G401 (cell line): ENCODE measurements at places on chromosomes 12 and 14.
A peak's percentile ranks its signal among the peaks of the same experiment; 100 is the strongest.

DNA sequence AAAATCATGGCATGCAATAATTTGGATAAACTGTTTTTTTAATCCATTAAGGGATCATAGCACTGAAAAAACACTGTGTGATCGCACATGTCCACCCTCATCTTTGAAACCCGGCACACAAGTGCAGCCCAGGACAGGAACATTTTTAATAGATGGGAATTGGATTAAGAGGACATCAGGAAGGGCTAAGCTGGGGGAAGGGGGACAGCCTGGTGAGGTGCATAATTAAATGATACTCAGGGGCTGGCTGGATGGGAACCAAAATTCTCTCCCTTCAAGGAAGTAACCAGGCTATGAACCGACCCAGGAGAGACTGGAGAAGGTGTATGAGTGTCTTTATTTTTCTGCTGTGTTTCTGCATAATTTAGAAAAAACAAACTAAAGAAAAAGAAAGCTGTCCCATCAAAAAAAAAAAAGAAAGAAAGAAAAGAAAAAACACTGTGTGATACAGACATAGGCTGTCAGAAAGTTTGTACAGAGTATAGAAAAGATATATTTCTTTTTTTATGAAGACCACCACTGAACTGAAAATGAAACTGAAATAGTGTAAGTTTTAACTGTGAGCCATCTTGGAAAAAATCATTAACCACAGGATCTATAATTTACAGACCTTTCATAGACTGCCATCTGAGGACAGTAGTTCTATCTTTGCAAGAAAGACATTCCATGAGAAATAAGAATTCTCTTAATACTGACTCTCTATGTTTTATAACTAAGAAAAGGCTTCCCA, 75.1 kb upstream of the SLC38A4 start:
- no peak for DNase-seq

- DNase-seq = no peak
These were observed 143.4 kb downstream of the SLC8A3 start for GRCh38 chr14:70045310-70045709.

GRCh38 chr12:3004655-3005565, 45.7 kb downstream of the TEAD4 start:
- peak; percentile 22 for DNase-seq

DNA sequence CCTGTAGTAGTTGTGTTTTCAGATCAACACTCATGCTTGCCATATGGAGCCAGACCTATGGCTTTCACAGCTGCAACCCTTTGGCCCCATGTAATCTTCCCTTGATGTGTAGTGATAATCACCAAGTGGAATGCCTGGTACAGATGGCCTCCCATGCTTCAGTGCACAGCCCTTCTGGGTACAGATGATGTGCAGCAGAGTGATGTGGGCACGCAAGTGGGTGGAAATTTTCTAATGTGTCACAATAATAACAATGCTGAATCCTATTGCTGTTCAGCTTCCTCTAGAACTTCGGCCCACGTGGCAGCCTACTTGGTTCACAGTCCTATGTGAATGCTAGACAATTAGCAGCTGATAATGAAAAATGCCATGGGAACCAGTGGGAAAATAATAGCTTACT, 188.1 kb downstream of the SNAPC1 start:
- peak; percentile 50 for DNase-seq

- DNase-seq = no peak
These were observed 54.0 kb downstream of the PRIMA1 start for GRCh38 chr14:93734086-93734822.

- no peak for DNase-seq
These were observed 248.3 kb downstream of the FBXL14 start for GRCh38 chr12:1346126-1346525.

GRCh38 chr14:68677476-68677875, 115.4 kb downstream of the ZFP36L1 start:
- no peak for DNase-seq

DNA sequence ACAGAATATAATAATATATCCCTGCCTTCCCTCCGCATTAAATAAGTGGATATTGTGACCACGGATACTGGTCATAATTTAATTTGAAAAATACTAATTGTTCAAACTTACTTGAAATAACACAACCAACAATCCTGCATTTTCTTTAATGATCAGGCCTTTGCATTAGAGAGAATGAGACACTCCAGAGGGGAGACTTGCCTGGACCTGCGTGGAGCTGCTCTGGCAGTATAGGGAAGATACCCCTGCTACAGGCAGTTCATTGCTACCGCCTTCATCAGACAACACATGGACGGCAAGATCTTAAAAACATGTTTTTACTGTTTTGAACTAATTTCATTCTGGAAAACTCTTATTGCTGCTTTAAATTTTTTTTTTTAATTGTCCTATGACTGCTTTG, 211.0 kb upstream of the FAR2 start:
- no peak for DNase-seq

DNA sequence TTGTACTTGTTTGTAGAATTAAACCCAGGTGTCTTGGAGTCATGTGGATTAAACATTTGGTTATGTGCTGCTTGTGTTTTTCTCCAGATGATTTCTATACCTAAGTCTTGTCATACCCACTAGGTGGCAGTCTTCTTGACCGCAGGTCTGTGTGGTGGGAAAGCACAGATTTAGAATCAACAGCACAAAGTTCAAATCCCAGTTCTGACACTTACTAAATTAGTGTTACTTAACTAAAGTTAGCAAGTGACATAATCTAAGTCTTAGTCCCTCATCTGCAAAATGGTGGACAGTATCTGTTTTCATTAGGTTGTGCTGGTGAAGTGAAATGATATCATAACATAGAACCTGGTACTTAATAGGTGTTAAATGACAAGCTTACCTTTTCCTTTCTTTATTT, 151.0 kb upstream of the ARHGAP5 start:
- peak; percentile 69 for DNase-seq
